ENCODE measurements at places on chromosomes 12 and 14.

- DNase-seq: peak; percentile 41
These were observed 25.6 kb downstream of the CALCOCO1 start for GRCh38 chr12:53701518-53702264.

GRCh38 chr14:54440476-54440872 lies 700 bp downstream of the CNIH1 start:
- DNase-seq: no peak

- no peak for DNase-seq
These were observed 52.0 kb downstream of the PIK3C2G start for GRCh38 chr12:18313306-18313705.

- DNase-seq: peak; percentile 62
These were observed 37.8 kb downstream of the MYO1H start for GRCh38 chr12:109385339-109386058.

- DNase-seq: no peak
These were observed 12.2 kb downstream of the MMP14 start for GRCh38 chr14:22848351-22849164.

DNA sequence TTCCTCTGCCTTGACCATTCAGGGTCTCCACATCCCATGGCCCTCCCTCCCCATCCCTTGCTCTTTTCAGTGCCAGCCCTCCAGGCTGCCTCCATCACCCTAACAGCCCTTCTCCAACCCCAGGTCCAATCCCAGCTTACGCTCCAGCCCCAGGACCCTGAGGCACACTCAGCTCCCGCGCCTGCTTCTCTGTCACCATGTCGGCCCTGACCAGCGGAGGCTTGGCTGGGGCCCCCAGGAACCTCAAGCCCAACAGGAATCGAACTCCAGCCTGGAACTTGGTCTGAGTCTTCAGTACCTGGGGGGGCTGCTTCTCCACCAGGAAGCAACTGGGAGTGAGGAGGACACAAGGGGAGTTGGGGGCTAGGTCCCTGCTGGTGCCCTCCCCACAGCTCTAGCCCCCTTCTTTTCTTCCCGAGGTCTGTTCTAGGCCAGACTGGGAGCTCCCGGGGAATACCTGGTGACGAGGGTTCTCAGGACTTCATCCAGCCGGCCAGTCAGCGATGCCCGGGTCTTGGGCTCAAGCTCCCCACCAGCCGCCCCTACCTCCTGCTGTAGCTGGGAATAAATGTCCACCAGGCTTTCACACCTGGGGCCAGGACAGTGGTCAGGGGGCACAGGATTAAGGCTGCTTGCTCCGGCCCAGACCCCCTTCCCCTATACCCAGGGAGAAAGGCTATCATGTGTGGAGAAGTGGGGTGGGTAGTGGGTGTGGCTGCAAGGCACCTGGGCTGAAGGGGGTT lies 6.0 kb downstream of the STAT6 start:
- DNase-seq: no peak

- no peak for DNase-seq
These were observed 189.1 kb upstream of the PELI2 start for GRCh38 chr14:55929136-55929535.

DNA sequence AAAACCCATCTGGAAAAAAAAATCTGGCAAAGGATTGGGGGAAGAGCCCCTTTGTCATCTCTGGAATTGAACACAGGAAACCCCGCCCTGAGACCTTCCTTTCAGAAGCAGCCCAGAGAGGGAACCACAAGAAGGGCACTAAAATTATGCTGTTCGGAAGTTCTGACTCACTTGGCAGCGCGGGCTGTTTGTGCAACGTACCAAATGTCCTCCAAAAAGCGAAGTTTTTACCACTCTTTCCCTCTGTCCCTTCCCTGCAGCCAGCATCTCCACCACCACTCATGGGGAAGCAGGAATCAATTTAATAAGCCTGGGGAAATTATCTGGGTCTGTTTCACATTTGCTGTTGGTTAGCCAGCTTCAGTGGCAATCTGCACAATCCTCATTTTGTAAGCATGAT lies 3.2 kb upstream of the SYNE3 start:
- DNase-seq: no peak

DNA sequence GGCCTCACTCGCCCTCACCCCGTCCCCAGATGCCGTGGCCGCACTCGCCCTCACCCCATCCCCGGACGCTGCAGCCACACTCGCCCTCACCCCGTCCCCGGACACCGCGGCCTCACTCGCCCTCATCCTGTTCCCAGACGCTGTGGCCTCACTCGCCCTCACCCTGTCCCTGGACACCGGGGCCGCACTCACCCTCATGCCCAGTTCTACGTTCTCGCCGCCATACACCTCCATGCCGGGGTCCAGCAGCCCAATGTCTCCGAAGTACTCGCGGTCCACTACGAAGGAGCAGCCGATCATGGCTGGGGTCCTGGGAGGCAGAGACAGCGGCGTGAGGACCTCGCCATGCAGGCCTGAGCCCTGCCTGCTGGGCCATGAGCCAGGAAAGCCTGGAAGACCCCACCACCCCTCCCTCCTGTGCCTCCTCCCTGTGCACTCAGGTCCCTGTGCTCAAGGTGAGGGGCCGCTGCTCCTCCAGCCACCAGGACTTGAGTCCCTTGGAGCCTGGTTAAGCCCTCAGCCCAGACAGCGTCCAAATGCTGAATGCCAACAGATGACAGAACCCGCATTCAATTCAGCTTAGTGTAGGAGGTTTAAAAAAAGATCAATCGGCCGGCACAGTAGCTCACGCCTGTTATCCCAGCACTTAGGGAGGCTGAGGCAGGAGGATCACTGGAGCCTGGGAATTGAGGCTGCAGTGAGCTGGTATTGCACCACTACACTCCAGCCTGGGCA lies 81.5 kb downstream of the GALNT9 start:
- DNase-seq: no peak

DNA sequence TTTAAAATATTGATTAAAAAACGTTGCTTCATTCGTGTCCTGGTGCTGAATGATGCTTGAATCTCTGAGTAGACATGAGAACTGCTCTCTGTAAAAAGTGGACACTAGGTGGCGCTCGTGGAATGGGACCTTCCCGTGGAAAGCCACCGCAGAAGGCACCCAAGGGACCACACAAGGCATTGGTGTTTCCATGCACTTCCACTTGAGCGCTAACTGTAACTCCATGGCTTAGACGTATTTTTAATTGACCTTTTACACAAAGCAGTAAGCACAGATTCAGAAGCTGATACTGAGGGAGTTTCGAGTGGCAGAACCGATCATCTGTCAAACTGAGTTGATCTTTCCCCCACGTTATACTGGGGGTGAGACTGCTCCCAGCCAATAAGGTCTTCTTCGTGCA lies 135.3 kb downstream of the PRKCH start:
- peak; percentile 73 for DNase-seq

All from COR-L47 (cell line).